Nasal cavity respiratory epithelium epithelial cell of viscerocranial mucosa (primary cell): ENCODE measurements at places on chromosomes 13 and 19. TPM values are rescaled to one million over a fixed set of nuclear protein-coding genes. Genes with fewer than 3 reads are reported as not detected.

Gene MAP3K10
- total RNA-seq: 10.6 and 13.6 TPM in 2 replicates

Gene UBE2M
- total RNA-seq: 60.7 and 100 TPM in 2 replicates

Gene S1PR4
- 0.43 TPM in 1 of 2 replicates, not detected in the other for total RNA-seq

Gene PLK5
- total RNA-seq: not detected in 2 replicates
